ENCODE measurements at places on chromosomes 1 and 21.
A peak's percentile ranks its signal among the peaks of the same experiment; 100 is the strongest.

DNA sequence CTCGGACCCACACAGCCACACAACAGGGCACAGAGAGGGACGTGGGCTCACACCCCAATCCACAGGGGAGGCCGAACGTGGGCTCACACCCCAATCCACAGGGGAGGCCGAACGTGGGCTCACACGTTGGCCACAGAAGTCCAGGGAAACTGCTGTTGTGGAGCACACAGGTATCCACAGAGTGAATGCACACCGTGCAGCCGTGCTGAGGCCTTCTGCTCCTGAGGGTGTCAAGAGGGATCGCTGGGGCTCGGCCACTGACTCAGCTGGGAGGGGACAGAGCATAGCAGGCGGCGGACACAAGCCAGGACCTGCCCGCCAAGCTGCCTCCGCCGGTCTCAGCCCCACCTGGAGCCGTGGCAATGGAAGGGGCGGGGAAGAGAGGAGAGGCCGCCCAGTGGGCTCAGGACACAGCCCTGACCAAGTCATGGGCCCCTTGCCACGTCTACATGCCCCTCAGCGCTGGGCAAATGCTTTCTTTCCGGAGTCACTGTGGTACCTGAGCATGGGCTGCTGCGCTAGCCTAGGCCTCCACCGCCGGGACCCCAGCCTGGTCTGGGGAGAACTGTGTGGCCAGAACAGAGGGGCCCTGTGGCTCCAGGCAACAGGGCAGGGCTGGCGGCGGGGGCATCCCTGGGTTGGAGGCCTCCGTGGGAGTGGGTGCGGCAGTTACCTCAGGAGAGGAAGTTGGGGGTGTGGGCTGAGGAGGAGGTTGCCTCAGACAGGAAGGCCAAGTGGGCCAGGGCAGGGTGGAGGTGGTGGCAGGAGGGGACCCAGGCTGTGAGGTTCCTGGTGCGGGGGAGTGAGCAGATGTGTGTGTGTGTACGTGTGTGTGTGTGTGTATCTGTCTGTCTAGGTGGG is 1.2 kb downstream of the SYTL1 start:
- DNase-seq = no peak

GRCh38 chr1:60973668-60974067 is 108.7 kb upstream of the NFIA start:
- DNase-seq = no peak

- DNase-seq = no peak
Measured at GRCh38 chr1:149937759-149938158, 1.1 kb upstream of the MTMR11 start.

GRCh38 chr1:48674641-48675040 is 102.0 kb downstream of the BEND5 start:
- no peak for DNase-seq

GRCh38 chr1:30451532-30452125 is 271.8 kb downstream of the MATN1 start:
- no peak for DNase-seq

- DNase-seq = no peak
Measured at GRCh38 chr1:162366671-162367070, 10.0 kb downstream of the SPATA46 start.

DNA sequence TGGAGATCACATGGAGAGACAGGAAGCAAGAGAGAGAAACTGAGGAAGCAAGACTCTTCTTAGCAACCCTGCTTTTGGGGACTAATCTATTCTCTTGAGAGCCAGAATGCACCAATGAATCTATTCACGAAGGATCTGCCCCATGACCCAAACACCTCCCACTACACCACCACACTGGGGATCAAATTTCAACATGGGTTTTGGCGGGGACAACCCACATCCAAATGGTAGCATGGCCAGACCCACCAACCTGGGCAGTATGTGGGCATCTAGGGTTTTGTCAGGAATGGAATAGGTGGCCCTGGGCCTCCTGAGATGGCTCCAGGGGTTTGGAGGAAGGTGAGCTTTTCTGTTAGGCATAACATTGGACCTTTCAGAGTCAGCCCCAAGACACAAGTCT is 33.7 kb downstream of the NENF start:
- no peak for DNase-seq

DNA sequence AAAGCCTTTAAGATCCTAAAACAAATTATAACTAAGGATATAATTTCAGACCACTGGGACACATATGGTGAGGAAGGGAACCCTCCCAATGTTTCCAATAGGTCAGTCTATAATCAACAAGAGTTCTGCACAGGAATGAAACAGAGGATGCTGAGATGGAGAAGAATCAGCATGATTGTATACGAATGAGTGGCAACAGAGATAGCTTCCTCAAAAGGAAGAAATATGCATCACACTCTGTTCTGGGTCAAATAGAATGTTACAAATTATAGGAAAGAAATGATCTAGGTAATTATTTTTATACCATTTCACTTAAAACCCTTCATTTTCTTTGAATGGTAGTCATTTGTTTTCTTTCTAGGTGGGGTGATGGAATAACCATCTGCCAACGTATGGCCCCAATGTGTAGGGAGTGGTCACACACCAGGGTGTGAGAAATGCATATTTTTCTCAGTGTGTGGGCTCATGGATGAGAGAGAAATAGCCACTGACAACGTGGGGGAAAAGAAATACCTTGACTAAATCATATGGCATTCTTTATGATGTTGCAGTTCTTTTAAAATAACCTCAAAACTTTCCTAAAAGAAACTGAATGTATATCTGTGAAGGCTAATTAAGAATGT is 104.6 kb upstream of the IVNS1ABP start:
- DNase-seq = no peak

GRCh38 chr1:231093156-231093922 is 53.3 kb upstream of the FAM89A start:
- no peak for DNase-seq

DNA sequence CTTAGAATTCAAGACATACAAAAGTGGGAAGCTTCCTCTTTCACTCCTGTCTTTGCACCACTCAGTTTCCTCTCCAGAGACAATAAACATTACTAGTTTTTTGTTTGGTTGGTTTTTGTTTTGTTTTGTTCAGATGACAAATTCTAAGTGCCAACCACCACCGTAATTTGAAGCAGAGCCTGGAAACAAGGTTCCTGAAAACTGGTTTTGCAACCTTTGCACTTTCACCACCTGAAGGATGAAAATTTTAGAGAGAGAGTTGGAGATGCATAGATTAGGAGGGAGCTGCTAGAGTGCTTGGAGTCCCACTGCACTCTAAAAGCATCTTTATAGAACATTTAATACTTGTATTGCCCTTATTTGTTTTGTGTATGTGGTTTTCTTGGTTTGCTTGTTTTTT is 20.2 kb upstream of the MGST3 start:
- no peak for DNase-seq

DNA sequence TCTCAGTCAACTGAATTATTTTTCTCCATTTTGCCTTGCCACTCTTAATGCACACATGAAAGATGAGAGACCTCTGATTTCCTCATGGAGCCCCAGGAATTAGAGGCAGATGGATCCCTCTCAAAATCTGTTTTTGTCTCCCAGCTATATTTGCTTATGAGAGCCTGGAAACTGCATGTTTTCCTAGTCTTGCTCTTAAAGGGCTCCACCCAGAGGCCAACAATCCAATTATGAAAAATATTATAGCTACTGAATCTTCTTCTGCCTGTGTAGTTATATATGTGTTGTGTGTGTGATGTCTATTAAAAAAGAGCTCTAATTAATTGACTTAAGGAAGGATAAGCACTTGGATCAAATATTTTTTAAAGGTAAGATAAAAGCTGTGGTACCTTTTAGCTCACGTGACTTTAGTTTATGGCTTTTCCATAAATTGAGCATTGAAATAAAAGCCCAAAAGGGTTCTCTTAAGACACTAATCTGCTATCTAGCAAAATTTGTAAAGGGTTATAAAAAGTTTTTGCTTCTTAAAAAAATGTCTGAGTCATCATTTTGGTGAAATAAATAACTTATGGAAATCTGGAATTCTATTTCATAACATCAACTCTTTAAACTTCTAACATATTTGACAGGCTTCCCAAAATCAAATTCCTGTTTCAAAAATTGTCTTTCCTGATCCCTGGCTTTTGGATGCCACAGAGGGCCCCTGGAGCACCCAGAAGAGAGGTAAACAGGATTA is 31.2 kb upstream of the TSPEAR start:
- peak; percentile 50 for DNase-seq

- no peak for DNase-seq
Measured at GRCh38 chr21:41777951-41778815, 11.3 kb upstream of the RIPK4 start.

DNA sequence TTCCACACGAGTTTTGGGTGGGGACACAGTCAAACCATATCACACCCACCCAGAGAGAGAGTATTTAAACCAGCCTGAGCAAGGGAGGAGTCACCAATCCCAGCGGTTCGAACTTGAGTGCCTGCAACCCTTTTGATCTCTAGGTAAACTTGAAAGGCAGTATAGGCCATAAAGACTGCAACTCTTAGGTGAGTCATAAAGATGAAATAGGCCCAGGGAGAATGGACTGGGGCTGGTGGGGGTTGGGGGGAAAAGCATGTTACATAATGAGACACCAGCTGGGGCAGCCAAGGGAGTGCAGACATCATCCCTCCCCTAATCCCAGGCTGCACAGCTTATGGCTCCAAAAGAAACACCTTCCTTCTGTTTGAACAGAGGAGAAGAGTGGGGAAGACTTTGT is 99.8 kb upstream of the LHX8 start:
- DNase-seq = no peak

DNA sequence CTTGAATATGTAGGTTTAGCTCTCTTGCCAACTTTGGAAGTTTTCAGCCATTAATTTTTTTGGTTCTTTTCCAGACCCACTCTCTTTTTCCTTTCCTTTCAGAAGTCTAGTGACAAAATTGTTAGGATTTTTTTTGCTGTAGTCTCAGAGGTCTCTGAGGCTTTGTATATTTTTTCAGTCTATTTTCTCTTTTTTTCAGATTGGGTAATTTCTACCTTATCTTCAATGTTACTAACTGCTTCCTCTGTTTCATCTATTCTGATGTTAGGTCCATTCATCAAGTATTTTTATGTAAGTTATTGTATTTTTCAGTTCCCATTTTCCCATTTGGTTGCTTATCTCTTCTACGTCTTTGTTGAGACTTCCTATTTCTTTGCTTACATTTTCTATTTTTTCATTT is 15.7 kb downstream of the RGS2 start:
- no peak for DNase-seq

GRCh38 chr1:44591381-44591780 is 82.9 kb downstream of the TMEM53 start:
- no peak for DNase-seq

GRCh38 chr1:233281711-233282581 is 13.6 kb downstream of the PCNX2 start:
- no peak for DNase-seq

GRCh38 chr1:107532318-107532717 is 391.5 kb downstream of the NTNG1 start:
- DNase-seq = no peak

DNA sequence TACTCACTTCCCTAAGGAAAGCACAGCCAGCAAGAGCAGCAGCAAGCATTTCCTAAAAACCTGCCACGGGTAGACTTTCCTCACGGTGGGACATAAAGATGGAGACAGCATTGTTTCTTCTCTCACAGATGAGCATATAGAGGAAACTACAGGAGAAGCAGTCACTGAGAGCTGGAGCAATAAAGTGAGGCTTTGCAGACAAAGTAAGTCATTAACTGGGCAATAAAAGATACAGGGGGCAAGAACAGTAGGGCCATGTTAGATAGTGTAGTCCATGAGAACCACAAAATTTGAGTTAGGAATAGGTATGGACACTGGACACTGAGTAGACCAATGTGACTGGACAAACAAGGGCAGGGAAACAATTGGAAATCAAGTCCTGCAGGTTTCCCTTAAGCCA is 240.1 kb upstream of the NFIA start:
- no peak for DNase-seq

GRCh38 chr1:22332424-22332717 is 119.3 kb upstream of the ZBTB40 start:
- DNase-seq = no peak

- no peak for DNase-seq
Measured at GRCh38 chr1:215529571-215529970, 37.5 kb upstream of the KCTD3 start.

- no peak for DNase-seq
Measured at GRCh38 chr1:159214149-159214760, 9.6 kb downstream of the ACKR1 start.

DNA sequence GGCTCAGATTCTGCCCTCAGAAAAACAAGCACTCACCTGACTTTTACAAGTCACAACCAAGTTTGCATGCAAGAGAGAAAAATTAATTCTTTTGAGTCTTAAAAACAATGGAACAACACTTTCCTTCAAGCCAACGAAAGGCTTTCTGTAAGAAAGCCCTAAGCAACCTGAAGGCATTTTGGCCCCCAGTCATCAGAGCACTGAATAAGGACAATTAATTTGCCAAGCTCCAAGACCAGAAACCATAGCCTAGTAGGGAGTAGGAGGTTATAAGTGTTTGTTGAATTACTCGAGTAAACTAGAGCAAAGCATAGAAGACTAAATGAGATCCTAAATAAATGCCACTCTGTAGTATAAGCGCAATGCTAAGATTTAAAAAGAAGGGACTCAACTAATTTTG is 4.7 kb downstream of the TGFBR3 start:
- no peak for DNase-seq

DNA sequence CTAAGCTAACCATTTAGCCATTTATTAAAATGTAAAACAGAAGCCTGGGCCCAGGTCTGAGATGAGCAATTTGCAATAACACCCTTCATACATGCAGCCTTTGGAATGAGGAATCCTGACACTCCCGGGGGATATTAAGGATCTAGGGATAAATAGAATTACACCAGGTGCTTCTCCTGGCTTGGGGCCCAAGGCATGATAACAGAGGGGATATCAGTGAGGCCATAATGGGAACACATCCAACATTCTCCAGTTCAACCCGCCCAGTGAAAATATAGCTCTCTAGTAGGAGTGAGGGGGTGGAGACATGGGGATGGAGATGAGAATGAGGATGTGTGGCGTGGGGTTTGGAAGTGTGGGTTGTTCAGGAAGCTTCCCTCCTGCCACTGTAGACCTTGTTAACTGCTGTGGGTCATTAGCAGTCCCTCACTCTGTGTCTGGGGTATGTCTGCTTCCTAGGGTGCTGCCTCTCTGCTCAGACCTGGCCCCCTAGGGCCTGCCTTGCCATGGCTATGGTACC is 57.9 kb upstream of the KANK4 start:
- no peak for DNase-seq

- DNase-seq = no peak
Measured at GRCh38 chr1:202658769-202659168, 51.5 kb downstream of the SYT2 start.

- no peak for DNase-seq
Measured at GRCh38 chr1:156164125-156164831, 10.9 kb downstream of the SEMA4A start.

GRCh38 chr21:30240661-30241060 is 24.8 kb upstream of the CLDN8 start:
- DNase-seq = no peak

- no peak for DNase-seq
Measured at GRCh38 chr21:46544003-46544402, 60.9 kb downstream of the S100B start.

DNA sequence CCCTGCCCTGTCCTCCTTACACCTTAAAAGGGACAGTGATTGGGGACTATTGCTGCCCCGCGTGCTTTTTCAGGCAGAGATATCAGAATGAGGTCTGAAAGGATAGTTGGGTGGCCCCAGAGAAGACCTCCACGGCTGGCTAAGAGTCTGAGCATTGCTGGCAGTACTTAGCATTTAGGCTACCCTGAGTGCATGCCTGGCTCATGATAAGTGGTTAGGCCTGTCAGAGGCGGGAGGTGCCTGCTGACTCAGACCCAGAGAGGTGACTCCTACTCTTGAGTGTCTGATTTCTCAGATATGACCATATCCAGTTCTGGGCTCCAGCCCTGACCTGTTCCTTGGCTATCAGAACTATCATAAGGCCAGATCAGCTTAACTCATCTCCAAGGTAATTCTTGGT is 213.7 kb downstream of the PBX1 start:
- no peak for DNase-seq

All from NCI-H1436 treated with DMSO at 0.1 percent for 48 hours (cell line).